ENCODE measurements at places on chromosomes 5 and 9.

DNA sequence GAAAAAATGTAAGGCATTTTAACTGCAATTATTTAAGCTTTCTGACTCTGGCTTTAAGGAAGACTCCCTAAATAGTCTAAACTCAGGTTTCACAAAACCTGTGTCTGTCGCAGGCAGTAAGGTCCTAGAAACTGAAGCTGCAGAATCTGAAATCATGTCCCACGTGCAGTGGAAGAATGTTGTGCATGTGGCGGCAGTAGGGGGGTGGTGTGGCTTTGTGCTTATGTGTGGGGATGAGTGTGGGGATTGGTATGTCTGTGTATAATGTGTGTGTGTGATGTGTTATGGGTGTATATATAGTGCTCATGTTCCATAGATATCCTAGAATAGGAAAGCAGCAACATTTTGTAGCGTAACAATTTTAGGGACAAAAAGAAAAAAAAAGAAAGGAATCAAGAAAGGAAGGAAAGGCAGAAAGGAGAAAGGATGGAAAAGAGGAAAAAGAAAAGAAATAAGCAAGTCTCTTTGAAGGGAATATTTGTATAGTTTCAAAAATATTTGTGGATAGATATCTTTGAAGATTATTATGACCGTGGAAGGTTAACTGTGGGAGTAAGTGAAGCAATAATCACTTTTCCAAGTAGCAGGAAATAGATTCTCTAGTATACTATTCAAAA is 6.6 kb downstream of the ANKDD1B start:
- DNase-seq, result no peak

DNA sequence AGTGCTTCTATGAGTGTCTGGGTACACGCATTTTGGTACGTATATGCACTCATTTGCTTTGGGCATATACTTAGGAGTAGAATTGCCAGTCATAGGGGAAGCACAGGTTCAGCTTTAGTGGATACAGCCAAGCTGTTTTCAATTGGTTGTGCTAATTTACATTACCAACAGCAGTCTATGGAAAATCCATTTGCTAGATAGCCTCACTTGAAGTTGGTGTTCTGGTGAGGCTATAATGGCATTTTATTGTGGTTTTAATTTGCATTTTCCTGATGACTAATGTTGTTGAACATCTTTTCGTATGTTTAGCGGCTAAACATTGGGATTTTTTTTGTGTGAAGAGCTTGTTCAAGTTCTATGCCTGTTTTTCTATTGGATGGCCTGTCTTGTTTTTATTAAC is 76.8 kb upstream of the ANKH start:
- DNase-seq, result no peak

DNA sequence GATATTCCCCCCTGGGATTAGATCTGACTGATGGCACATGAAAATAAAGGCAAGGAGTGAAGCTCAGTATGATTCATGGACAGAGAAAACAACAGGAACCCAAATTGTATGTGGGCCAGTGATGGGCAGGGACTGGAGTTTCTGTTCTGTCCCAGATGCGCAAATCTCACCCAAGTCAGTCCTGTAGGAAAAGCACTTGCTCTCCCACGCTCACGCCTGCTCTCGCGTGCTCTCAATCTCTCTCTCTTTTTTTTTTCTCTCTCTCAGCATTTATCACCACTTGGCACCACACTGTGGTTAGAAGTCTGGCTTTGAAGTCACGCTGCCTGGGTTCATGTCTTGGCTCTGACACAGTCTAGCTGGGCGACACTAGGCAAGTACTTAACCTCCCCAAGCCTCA is 106.5 kb upstream of the LRRTM2 start:
- no peak for DNase-seq

GRCh38 chr9:97748525-97748924 is 51.4 kb upstream of the XPA start:
- no peak for DNase-seq

DNA sequence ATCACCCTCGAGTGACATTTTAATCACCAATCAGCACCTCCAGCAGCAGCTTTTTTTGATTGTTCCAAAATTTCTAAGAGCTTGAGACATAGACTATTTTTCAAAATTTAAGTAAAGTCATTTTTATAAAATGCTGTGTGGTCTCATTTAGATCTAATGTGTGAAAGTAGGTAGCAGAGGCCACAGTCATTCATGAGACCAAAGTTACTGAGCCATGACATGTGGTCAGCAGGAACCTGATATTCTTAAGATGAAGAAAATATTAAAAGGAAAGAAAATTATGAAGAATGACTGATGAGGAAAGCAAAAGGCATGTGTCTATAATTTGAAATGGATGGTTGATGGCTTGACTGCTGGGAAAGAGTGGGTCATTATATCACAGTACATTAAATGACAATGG is 7.2 kb downstream of the FREM1 start:
- no peak for DNase-seq

GRCh38 chr5:140178086-140178410 is 3.1 kb downstream of the CYSTM1 start:
- DNase-seq, result no peak

GRCh38 chr9:11506980-11507379 is 894.2 kb upstream of the PTPRD start:
- no peak for DNase-seq
